ENCODE measurements at places on chromosomes 12 and 14.

DNA sequence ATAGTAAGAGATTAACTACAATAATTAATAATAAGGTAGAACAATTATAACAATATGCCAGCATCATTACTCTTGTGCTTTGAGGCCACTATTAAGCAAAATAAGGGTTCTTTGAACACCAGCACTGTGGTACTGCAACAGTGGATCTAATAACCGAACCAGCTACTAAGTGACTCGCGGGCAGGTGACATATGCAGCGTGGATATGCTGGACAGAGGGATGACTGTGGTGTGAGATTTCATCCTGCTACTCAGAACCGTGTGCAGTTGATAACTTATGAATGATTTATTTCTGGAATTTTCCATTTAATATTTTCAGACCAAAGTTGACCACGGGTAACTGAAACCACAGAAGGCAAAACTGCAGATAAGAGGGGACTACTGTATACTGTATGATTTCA is 34.4 kb downstream of the BMAL2 start:
- no peak for DNase-seq

DNA sequence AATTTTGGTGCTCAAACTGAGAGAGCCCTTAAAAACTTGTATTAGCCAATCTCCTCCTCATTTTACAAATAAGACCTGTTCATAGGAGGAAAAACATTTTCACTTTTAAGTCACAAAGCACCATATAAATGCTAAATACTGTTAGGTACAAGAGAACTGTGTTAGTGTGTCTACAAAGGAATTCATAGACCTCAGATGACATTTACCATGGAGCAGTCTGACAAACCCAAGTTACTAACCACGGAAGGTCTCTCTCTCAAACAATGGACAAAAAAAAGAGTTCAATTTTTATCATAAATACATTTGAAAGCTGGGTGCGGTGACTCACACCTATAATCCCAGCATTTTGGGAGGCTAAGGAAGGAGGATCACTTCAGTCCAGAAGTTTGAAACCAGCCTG is 10.0 kb downstream of the SBNO1 start:
- no peak for DNase-seq

- DNase-seq = peak; percentile 61
These were observed 42.5 kb downstream of the SMIM41 start for GRCh38 chr12:52121824-52122539.

DNA sequence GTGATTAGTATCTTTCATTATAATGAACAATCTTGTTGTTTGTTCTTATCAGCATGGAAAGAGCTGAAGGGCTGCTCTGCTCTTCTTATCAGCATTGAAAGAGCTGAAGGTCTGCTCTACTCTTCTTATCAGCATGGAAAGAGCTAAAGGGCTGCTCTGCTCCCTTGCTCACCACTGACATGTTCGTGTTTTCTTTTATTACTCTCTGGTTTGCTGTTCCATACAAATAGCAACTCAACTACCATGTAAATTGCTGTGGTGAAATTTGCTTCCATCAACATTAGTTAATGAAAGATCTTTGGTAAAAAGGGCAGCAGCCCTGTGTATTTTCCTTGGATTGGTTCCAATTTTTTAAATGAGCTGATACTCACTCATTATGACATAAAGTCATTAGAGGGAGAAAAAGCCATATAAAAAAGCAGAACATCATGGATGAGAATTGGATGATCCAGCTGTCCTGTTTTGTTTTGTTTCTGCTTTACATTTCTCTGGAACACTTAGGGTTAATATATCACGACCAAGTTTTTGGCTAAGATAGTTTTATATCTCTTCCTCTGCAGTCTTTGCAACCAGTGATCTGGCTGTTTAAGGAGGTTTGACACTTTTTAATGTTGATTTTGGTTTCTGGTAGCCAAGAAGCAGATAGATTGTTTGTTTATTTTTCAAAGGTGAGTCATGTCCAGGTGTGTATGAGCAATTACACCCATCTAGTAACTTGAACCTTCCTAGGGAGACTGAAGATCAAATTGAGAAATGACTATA is 356.6 kb downstream of the CEP128 start:
- no peak for DNase-seq

DNA sequence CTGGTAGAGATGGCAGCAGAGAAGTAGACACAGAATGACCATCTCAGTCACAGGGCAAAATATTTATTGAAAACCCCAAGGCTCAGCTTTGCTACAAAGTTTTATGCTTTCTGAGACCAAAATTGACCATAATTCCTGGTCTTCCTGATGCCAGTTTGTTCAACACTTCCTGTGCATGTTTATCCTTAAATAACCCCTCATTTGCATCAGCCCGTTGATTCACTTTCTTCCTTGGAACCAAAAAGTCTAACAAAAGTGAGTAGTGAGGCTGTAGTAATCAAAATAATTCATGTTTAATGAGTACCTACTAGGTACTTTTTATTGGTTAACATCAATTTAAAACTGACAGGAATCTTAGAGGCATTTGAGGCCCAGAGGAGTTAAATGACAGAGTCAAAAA is 51.7 kb downstream of the TRHDE start:
- DNase-seq = no peak

DNA sequence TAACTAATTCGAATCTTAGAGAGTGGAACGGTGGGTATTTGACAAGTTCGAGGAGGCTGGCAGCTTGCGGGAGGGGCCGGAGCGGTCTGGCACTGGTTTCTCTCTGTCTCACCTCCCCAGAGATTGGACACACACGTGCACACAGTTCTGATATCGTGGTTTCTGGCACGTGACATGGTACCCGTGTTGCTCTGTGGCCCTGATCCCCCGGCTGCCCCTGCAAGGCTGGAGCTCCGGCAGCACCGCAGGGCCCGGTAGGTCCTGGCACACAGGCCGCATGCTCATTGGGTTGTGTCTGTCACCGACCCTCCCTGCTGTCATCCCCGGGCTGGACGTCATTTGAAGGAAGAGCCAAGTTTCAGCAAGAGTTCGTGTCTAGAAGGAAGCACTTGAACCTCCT is 82.7 kb downstream of the PPP2R5C start:
- no peak for DNase-seq

GRCh38 chr12:108505129-108505528 is 9.9 kb upstream of the FICD start:
- DNase-seq = no peak

DNA sequence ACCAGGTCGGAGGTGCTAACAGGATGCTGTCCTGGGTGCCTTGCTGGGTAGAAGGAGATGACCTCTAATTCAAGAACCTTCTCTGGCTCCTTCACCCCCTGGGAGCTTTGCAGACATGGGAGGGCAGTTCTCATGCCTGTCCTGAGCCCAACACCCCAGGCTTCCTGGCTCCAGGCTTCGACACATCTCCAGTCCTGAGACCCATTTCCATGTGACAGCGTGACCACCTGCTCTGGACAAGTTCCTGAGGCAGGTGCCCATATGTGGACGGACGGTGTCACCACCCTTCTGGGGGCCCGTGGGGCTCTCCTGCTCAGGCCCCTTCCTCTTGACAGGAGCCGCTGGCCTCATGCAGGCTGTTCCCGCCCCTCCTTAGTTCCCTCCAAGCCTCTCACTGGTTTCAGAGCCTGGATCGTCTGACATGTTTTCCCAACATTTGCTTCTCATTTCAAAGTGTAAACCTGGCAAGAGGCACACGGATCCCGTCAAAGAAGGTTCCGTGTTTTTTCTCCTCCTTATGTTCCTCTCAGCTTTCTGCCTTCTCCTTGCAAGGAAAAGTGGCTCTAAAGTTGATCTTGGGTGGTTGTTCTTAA is 291.9 kb upstream of the RTL1 start:
- DNase-seq = no peak

- no peak for DNase-seq
These were observed 25.4 kb upstream of the ALDH2 start for GRCh38 chr12:111741235-111741812.

DNA sequence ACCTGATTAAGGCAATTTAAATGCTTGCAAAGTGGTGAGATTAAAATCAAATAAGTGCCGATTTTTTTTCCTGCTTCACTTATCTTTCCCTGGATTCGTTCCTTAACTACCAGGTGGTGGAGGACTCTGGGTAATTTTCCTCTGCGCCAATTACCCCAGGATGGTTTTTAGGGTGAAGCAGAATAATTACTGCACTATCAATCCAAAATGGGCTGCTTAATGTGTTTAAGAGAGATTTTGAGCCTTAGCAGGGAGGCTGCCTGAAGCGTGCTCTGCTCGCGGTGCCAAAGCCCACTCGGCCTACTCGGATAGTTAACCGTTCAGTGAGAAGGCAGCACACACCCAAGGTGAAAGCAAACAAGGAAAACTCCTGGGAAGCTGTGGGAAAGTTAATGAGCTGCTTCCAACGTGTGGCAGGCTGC is 274.9 kb upstream of the LMO3 start:
- no peak for DNase-seq

DNA sequence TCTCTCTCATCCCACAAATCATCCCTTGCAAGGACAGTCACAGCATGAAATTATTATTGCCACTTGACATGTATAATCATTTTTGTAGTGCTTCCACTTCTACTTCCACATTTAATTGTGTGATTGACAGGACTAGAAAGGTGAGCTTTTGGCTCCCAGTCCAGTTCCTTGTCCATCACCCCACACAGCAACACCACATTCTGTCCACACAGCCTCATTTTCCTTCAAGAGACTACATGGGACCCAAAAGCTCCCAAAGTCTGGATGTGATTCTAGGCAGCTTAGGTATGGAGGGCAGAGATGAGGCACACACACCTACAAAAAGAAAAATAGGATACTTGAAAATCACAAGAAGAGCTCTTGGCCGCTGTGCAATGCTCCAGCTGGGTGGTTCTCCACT is 366.3 kb downstream of the DPF3 start:
- no peak for DNase-seq

- DNase-seq = peak; percentile 5
These were observed 144.7 kb downstream of the ALX1 start for GRCh38 chr12:85424581-85425348.

- peak; percentile 98 for DNase-seq
These were observed at the start of gene VCPKMT for GRCh38 chr14:50116181-50116956. Gene VCPKMT, minus strand, starts transcription at chr14:50116572. Its CDS starts 20 bp downstream, at chr14:50116552.

DNA sequence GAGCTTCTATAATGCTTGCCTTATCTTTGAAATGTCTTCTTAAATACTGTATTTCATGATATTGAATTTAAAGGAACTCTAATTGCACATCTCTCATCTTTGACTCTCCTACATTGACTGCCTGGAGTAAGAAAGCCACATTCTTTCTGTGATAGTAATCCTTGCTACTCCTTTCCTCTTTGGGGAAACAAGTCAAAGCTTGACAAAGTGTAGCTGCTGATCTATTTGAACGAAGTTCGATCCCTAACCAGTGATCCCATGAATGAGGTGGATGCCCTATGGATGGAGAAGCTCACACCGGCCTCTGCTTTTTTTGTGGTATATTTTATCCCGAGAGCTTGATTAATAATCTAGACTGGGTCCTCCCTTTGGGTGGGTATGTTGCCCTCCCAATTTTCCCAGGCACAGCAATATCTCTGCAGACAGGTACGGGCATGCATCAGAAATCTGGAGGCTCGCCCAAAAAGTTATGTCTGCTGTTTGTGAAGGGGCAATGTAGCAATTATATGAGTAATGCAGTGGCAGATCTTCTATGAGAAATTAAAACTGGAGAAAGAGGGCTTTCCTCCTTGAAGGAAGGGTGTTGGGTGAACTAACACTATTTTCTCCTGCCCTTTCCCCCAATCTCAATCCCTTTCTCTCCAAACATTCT is 163.0 kb upstream of the FRMD6 start:
- no peak for DNase-seq

GRCh38 chr14:101481557-101481956 is 79.7 kb upstream of the DIO3 start:
- no peak for DNase-seq

GRCh38 chr12:96329018-96329417 is 71.2 kb downstream of the CDK17 start:
- DNase-seq = no peak

DNA sequence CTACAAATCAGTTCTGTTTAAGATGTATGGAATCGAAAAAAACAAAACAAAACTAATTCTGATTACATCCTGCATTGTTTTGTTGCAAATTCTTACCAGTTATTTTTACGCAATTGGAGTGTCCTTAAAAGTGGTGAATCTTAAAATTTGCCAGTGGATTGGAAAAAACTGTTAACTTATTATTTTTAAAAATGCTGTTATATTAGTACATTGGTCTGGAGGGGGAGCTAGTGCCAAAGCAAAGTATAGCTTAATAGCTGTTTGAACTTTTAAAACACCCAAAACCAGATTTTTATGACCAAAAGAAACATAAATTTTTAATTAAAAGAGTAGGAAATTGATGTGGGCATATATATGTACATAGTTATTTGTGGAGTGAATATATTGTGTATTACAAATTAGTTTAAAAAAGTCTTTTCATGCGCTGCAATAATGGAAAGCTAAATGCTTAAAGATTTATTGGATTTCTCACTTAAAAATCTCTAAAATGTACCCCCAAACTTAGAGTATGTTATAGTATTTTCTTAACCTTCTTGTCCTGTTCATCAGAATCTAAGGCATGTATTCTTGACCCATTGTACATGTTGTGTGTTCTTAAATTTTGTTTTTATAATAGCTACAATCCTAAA is 2.5 kb downstream of the FUT8 start:
- no peak for DNase-seq

DNA sequence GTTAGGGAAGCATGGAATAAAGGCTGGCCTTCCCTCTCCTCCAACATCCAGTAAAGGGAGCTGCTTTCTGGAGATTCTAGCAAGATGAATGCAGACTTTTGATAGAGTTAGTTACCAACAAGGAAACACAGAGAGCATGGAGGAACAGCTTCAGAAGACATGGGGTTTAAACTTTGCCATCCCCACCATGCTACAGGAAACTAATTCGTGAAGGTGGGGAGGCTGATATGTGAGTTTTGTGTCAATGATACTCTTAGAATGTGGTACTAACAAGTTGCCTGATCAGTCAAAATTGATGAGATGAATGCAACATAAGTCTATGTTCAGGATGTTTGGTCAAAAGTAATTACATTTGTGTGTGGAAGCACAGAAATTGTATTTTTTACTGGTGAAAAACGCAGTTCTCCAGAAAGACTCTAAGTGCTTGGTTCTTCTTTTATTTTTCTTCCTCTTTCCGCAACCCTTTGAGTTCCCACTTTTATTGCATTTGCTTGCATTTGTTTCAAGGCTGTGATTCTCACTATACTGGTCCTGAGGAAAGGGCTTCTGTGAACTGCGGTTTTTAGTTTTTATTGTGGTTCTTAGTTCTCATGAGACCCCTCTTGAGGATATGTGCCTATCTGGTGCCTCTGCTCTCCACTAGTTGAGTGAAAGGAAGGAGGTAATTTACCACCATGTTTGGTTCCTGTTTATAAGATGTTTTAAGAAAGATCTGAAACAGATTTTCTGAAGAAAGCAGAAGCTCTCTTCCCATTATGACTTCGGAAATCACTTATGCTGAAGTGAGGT is at the start of gene CLEC4A:
Gene CLEC4A, plus strand, starts transcription at position 494 of the 789 bp plus-strand sequence. Its CDS starts 262 bp downstream, at position 756.
- DNase-seq = no peak

- DNase-seq = no peak
These were observed 36.2 kb upstream of the FZD10 start for GRCh38 chr12:130126023-130126432.

Data from activated naive CD8-positive, alpha-beta T cell treated with anti-CD3 and anti-CD28 coated beads for 36 hours (primary cell).